Erythroblast (primary cell): ENCODE measurements at places on chromosomes 7 and 10.

DNA sequence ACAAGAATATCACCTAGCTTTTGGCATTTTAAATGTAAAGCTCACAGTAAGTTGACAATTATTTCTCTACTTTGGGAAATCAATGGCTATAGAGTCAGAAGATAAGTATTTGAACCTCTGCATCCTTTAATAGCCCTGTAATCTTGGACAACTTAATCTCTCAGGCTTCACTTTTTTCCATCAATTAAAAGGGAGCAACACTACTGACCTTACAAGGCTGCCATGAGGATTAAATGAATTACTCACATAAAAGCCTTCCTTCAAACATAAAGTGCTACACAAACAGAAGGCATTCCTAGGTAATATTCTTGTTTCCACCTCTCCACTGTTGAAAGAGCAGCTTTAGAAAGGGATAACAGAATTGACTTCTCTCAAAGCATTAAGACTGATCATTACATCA lies 266.0 kb downstream of the RNLS start:
- DNase-seq: no peak

GRCh38 chr10:9219860-9220259 lies 1165.4 kb downstream of the GATA3 start:
- DNase-seq: no peak

DNA sequence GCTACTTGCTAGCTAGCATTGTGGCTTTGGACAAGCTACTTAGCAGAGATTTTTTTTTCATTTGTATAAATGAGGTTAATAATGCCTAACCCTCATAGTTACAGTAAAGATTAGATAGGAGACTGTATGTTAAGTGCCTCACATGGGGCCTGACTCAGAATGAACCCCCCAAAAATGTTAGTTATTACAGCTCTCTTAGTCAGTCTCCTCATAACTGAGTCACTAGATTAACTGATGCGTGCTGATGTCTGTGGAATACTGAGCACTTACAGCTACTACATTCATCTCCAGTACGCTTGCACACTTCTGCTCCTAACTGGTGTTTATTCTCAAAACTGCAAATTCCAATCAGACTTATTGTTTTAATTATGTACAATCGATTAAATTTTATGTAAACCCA lies 315.3 kb downstream of the SNX13 start:
- no peak for DNase-seq

DNA sequence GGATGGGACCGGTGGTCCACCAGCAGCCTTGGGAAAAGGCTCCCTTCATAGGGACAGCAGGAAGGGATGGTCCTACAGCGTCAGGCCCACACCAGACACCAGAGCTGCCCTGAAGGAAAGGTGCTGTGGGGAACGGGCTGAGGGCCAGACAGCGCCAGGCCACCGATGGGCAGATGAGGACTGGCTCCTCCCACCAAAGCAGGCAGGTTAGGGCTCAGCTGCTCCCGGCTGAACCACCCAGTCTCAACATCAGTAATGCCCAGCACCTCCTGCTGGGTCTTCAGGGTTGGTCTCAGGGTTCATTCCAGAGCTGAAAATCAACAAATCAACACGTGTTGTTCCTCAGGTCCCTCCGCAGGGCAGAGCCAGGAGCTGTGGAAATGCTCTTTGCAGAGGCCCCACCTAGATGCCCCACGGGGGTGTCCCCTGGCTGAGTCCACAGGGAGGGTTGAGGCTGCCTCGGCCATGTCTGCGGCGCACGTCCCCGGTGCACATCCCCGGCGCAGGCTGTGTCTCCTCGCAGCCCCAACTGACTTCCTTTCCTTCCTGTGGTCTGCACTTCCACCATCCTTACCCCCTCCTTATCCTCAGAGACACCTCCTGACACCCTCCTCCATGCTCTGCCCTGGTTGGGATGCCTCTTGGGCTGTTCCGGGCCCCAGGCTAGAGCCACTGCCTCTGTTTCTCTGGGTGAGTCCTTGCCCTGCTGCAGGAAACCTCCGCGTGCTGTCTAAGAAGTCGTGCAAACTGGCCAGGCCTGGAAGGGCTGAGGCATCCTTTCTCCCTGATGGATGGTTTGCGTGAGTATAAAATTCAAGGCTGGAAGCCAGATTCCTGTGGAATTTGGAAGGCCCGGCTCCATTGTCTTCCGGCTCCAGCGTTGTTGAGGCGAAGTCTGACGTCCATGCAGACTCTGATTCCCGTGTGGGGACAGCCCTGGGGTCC lies 32.8 kb upstream of the CFAP46 start:
- DNase-seq: no peak

- DNase-seq: no peak
Observed at GRCh38 chr7:89073776-89074175, 278.2 kb upstream of the TEX47 start.

GRCh38 chr10:63213489-63213888 lies 80.4 kb downstream of the NRBF2 start:
- no peak for DNase-seq

DNA sequence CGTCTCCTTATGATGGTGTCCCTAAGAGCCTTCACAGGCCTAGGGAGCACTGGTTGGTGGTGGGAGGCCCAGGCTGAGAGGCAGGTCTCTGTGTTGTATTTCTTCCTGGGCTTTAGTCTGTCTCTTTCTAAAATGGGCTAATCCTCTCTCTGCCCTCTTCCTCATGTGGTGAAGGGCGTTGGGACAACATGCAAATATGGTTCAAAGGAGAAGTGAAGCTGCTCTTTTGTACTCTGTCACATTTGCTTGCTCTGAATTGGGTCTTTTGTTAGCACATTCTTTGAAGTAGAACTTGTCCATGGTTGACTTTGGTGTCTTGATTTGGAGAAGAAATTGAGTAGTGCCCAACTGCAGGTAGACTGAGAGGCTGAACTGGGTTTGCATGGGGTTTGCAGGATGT lies 814 bp downstream of the HK1 start:
- no peak for DNase-seq

DNA sequence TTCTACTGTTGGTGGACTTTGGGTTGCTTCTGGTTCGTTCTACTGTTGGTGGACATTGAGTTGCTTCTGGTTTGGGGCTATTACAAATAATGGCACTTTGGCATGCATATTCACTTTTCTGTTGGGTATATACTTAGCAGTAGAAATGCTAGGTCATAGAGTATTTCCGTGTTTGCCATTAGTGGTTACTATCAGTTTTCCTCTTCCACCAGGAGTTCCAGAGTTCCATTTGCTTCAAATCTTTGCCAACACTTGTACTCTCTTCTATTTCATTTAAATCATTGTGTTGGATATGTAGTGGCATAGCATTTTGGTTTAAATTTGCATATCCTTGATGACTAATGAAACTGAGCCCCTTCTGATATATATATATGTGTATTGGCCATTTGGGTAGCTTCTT lies 15.2 kb downstream of the UBE2D1 start:
- DNase-seq: no peak

- DNase-seq: no peak
Observed at GRCh38 chr7:18177815-18178660, 150.4 kb upstream of the PRPS1L1 start.
